NK-92 treated with Interleukin-12 subunit alpha and Interleukin-12 subunit beta, amount 100 ng/mL, for 24 hours (cell line): ENCODE measurements at places on chromosomes 1 and 21.

DNA sequence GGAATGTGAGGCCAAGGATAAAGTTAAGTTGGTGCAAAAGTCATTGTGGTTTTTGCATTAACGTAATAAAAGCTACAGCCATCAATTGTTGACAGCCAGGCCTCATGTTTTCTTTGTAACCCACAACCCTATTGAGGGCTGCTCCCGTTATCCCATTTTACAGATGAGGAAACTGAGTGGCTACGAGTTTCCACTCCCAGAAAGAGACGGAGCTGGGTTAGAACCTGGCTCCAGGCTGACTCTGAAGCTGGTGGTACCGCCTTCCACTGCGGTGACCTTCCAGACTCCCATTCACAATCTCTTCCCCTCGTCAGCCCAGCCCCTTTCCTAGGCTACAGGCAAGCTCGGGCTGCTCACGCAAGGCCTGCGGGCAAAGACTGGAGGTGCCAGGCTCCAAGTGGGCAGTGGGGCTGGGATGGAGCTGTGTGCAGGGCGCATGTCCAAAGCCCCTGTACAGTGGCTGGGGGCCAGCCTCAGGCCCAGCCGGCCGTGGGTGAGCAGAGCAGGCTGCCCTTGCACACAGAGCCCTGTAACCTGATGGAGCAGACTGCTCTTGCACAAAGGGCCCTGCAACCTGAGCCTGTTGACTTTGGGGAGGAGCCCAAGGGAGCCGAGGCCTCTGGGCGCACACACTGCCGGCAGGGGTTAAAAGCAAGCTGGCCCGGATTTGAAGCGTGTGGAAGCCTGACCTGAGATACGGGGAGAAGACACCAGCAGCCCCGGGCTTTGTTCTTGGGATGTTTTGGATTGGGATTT is 97.4 kb upstream of the TMPRSS2 start:
- no peak for DNase-seq

- no peak for DNase-seq
These were observed 3.6 kb upstream of the CSTB start for GRCh38 chr21:43779660-43780059.

DNA sequence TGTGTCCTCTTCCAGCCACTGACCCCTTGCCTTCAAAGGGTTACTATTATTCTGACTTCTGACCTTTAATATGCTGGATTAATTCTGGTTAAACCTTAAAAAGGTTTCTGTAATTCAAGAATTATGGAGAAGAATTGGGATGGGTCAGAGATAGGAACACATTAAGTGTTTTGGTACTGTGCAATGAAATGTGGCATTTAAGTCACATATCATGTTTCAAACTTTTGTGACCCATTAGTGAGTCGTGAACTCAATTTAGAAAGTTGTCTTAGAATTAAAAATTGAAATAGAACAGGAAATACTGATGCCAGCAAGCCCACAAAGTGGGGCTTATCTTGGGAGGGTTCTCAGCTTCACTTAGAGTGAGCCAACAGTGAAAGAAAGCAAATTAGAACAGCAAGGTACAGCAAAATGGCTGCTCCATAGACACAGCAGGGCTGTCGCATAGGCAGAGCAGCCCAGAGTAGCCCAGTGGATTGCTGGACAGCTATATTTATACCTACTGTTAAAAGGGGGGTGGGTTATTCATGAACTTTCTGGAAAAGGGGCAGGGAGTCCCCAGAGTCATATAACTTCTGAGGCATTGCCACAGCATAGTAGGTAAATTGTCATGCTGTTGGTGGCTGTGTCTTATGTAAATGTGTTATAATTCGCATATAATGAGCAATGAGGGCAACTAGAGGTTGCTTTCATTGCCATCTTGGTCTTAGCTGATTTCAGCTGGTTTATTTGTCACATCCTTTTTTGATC is 10.5 kb downstream of the SCP2 start:
- no peak for DNase-seq

- no peak for DNase-seq
These were observed 99.2 kb downstream of the SGIP1 start for GRCh38 chr1:66633159-66633558.
